ENCODE measurements at places on chromosomes 13 and 19. TPM values are rescaled to one million over a fixed set of nuclear protein-coding genes. Genes with fewer than 3 reads are reported as not detected.
A peak's percentile ranks its signal among the peaks of the same experiment; 100 is the strongest.

GRCh38 chr13:57877601-57878000, 246.1 kb downstream of the PCDH17 start:
- no peak for DNase-seq

DNA sequence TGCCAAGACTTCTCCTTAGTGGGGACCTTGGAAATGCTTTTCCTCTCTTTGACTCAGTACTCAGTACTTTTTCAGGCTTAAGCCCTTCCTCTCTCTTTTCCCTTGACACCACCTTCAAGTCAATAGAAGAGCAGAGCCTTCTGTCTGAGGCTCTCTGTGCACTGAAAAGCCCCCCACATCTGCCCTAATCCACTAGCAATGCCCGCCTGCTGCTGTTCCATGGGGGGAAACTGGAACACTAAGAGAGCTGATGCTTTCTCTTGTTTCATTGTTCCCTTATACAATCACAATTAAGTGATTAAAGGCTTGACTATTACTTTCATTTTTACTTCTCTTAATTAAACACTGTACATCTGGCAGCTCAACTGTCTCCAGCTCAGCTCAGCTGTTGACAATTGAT, 254.5 kb downstream of the SLITRK6 start:
- no peak for DNase-seq

DNA sequence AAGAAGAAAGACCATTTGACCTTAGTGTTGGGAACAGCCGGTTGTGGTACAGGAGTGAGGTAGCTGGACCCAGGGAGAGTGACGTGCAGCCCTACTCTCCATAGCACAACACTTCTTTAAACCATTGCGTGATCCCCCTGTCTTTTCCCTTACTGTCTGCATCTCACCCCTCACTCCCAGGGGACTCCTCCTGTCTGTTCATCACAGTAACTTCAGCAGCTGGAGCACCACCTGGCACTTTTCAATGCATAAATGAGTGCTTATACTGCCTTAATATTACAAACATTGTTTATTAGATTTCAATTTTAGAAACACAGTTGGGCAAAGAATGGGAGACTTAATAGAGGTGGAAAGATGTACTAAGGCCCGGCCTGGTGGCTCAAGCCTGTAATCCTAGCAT, 285.5 kb downstream of the UQCRFS1 start:
- no peak for DNase-seq

GRCh38 chr13:37087486-37087885, 18.0 kb downstream of the CSNK1A1L start:
- DNase-seq, result no peak

- peak; percentile 27 for DNase-seq
Measured at GRCh38 chr13:77506874-77507273, 28.6 kb upstream of the SCEL start.

Gene NAPA
- total RNA-seq, result 73.2 TPM

Gene SLC46A3
- 6.4 TPM for total RNA-seq

Gene PALM3
- total RNA-seq, result not detected

Gene ZNF85
- total RNA-seq, result 6.9 TPM

Gene TRPC4
- total RNA-seq, result not detected

Gene SPACA4
- total RNA-seq, result not detected

Gene SBK2
- total RNA-seq, result not detected

Gene ACTMAP
- total RNA-seq, result 21.2 TPM

Data from MCF 10A (cell line).